ENCODE measurements at places on chromosomes 5 and 9.
A peak's percentile ranks its signal among the peaks of the same experiment; 100 is the strongest.

DNA sequence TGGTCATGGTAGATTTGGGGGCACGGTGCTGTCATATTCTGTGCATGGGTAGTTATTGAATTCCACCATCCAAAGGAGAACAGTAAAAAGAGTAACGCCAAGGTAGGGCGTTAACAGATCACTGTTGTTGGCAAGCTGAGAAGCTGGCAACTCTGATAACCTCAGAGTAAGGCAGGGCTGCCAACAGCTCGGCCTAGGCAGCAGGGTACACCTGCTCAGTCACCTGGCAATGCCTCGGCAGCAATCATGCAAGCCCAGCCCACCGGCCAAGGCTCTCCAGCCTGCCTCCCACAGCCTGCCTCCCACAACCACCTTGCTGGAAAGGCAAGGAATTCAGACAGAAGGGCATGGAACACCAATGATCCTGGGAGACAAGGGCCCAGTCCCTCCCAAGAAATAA, 63.9 kb downstream of the KLHL3 start:
- DNase-seq, result no peak

GRCh38 chr5:159091596-159092331, 8.0 kb downstream of the EBF1 start:
- peak; percentile 11 for DNase-seq

- DNase-seq, result peak; percentile 81
These were observed 1.3 kb downstream of the FBXL7 start for GRCh38 chr5:15501091-15501791.

GRCh38 chr5:126988021-126988569, 42.3 kb downstream of the MARCHF3 start:
- DNase-seq, result no peak

DNA sequence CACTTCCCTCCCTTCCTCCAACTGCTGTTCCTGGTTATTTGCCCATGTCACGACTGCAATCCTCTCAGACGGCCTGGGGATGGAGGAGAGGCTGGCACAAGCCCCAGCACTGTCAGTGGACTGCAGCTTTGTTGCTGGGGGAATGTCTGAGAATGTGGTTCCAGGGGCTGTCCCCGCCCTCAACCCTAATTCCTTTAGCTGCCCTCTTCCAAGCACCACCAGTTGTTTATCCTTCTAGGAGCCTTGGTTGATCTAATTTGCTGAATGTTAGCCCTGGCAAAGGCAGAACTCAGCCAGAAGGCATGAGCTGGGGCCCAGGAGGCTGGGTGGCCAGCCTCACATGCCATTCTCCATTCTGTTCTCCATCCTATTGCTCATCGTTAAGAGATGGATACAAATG, 51.6 kb downstream of the ADAM19 start:
- DNase-seq, result no peak

- DNase-seq, result no peak
These were observed 717 bp upstream of the IQGAP2 start for GRCh38 chr5:76402251-76402885.

GRCh38 chr5:77816686-77817085, 40.5 kb upstream of the TBCA start:
- no peak for DNase-seq

- DNase-seq, result peak; percentile 67
These were observed 118.1 kb downstream of the PRDM6 start for GRCh38 chr5:123207081-123207537.

GRCh38 chr9:106107716-106108115, 413.4 kb downstream of the TMEM38B start:
- DNase-seq, result no peak

GRCh38 chr9:108640230-108640629, 215.6 kb downstream of the ACTL7B start:
- no peak for DNase-seq

DNA sequence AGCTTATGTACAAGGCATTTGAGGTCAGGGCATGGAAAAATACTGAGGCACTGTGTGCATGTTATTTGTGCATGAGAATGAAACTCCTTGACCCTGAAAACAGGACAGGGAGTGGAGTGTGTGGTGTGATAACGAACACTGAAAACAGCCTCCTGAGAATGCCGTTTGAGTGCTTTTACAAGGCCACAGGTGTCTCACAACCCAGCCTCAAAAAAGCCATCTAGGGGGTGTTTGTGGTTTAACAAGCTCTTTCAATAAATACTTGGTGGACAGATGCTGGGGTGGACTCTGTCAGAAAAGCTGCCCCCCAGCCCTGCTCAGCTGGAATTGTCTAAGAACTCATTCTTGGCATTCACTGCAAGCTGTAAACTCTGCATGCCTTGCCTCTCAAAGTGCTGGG, 94.0 kb upstream of the SLC25A48 start:
- DNase-seq, result no peak

DNA sequence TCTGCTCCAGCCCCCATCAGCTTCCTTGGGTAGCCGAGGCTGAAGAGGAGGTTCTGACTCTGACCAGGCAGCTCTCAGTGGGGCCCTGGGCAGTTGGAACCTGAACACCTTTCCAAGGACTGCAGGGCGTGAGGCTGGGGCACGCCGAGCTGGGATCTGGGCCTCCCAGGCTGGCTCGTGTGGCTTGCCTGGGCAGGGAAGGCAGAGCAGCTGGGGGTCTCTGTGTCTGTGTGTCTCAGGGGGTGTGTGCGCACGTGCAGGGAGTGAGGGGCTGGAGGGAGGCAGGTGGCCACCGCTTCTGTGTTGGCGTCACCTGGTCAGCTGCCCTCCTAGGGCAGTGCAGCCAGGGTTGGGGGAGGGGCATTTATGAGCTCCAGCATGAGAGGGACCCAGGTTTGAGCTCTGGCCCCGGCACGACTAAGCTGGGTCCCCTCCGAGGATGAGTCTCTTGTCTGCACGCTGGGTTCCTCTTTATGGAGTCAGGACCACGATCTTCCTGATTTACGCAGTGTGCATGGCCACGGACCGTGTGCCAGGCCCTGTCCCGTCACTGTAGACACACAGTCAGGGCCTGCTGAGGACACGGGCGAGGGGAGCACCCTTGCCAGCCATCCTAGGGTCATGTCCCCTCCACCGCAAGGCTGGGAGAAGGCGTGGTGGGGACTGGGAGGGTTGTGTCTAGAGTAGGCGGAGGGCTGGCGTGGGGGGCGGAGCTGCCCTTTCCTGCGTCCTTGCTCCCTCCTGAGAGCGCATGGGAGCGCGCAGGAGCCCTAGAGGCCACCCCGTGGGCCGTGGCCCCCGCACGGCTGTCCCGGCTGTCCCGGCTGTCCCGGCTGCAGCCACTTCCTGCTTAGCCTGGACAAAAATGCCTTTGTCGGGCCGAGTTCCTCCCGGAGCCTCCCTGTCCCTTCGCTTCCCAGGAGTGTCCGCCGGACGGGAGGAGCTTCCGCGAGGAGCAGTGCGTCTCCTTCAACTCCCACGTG, 4.6 kb downstream of the ADAMTSL2 start:
- DNase-seq, result peak; percentile 29

DNA sequence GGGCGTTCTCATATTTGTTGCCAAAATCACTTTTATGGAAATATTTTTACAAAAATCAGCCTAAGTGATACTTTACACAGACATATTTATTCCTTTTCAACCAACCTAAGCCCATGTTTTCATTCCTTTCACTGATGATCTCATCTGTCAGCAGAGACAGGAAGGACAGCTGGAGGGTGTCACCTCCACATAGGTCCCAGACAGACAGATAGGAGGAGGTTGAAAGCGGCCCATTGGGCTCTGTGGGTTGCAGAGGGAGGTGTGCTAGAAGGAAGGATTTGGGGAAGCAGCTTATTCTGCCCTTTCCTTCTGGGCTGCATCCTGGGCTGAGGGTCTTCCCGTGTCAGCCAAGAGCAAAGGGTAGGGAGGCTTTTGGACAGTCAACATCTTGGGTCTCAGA, 26.0 kb upstream of the SEMA4D start:
- DNase-seq, result no peak

DNA sequence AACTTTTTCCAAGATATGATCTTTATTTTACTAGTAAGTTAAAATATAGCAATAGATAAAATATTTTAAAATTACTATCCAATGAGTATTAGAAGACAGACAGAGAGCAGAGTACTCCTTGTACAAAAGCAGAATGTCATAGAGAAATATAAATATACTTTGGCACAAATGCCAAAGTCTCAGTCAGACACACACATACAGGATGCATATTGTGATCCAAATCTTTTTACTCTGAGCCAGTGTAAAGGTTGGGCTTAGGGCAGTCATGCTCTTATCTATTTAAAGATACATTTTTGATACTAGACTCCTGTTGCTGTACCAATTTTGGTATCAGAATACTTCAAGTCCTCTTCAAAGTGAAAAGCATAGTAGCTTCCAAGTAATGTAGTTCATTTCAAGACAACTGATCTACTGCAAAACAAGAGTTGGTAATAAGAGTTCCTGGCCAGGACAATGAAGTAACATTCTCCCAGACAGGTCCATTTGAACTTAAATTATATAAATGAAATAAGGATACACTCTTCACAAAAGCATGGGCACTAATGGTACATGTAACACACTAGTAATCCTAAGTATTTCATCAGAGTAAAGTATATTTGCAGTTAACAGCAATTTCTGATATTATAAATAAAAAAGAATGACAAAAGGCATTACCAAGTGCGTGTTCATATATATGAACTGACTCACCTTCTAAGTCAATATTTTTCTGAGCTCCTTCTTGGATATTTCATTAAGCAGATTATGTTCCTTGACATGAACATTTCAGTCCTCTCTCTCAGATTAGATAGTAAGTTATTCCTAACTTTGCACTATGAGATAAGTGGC, 10.5 kb downstream of the PFDN1 start:
- peak; percentile 74 for DNase-seq

DNA sequence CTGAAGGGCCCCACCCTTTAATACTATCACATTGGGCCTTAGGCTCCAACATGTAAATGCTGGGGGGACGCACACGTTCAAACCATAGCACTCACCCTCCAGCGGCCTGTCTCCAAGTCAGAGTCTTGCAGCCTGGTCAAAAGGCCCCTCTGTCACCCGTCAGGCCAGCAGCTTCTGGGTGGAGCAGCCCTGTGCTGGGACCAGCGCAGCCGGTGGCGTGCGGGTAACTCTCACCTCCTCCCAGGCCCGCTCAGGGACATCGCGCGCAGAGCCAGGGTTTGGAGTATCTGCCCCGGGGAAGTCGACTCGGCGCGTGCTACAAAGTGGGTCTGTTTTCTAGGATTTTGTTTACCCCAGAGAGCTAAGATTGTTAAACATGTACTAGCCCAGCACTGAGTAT, 93.0 kb upstream of the COL5A1 start:
- DNase-seq, result no peak

DNA sequence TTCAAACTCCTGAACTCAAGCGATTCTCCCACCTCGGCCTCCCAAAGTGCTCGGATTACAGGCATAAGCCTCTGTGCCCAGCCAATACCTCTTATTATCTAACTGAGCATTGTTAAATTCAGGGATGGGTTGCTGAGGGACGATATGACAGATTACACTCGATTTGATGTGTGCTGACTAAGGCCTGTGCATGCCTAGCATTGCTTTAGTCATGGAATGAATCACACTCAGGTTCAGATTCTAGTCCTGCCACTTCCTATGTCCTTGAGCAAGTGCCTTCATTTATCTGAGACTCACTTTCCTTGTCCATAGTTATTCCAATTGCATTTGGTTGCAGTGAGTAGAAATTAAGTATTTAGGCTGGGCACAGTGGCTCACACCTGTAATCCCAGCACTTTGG, 19.5 kb downstream of the THBS4 start:
- no peak for DNase-seq

GRCh38 chr9:100865648-100866047, 162.9 kb upstream of the PLPPR1 start:
- DNase-seq, result no peak

GRCh38 chr9:38621434-38622287, 1.3 kb upstream of the ANKRD18A start:
- DNase-seq, result no peak

DNA sequence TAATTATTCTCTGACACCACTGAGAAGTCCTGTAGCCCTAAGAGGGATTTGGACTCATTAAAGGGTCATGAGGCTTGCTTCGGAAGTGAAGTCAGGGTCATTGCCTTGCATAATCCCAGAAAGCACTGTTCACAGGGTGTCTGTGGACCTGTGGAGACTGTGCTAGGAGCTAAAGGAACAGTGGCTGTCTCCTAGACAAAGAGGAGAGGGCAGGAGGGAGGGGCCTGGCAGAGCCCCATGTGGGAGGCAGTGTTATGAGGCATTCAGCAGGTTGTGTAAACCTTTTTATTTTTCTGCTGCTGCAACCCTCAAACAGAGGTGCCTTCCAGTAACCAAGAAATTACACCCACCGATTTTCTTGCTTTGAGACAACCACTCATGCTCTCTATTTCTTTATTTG, 3.3 kb downstream of the TMEM174 start:
- DNase-seq, result no peak

GRCh38 chr9:111928359-111928720, 31.7 kb downstream of the UGCG start:
- DNase-seq, result no peak

DNA sequence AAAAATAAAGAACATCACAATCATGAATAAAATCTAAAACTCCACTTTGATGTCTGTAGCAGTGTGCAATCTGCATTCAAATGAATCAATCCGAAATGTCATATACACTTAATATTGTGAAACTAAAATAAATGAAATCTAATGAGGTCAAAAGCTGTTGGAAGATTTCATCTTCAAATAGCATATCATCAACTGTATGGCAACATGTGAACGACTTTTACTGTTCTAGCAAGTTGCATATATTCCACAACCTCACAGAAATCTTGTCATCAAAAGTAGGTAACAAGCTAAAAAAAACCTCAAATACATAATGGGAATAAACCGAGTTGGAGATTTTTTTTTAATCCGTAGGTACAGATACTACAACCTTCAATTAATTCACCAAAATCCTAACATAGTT, 1.2 kb downstream of the PTBP3 start:
- DNase-seq, result no peak

DNA sequence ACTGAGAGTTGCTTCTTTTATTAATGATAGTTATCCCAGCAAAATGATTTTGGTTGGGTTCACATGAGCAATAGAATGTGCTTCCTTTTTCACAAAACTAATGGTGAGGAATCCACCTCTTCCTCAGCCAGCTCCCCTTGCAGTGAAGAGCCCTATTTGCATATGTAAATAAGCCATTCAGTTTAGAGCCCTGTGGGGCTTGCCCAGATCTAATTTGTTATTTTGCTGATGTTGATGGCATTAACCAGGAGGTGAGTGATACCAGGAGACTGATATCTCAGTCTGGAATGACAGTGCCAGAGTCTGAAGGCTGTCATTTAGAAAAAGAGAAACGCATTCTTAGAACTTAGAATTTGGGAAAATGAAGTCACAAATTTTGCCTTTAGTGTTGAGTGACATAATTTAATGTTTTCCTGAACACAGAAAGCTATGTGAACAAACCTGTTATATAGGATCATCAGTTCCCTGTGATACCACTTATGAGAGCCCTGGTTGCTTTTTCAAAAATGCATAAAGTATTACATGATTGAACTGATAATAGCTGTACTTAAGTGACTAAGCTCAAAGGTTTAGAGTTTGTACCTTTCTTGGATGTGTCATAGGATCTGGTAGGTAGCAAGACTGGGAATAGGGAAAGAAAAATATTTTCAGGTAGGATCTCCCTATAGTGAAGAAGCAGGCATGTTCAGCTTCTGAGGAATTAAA, 271.6 kb downstream of the MAST4 start:
- DNase-seq, result no peak

DNA sequence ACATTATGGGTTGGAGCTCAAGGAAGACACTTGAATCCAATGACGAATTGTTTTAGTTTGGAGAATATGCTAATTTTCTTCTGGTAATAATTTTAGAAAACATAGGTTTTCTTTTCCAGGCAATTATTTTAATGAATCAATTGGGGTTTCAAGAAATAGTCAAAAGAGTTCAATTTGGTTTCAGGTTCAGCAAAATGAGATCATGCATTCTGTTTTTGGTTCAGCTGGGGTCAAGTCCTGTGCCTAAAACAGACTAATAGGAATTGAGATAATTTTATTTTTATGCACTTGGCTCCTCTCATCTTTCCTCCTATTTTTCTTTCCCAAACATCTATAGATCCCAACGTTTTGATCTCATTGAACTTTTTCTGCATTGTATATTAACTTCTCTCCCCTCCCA, 596.8 kb downstream of the RAB3C start:
- no peak for DNase-seq

Measured in cardiac fibroblast (primary cell).